ENCODE measurements at places on chromosomes 12 and 14. TPM values are rescaled to one million over a fixed set of nuclear protein-coding genes. Genes with fewer than 3 reads are reported as not detected.
A peak's percentile ranks its signal among the peaks of the same experiment; 100 is the strongest.

DNA sequence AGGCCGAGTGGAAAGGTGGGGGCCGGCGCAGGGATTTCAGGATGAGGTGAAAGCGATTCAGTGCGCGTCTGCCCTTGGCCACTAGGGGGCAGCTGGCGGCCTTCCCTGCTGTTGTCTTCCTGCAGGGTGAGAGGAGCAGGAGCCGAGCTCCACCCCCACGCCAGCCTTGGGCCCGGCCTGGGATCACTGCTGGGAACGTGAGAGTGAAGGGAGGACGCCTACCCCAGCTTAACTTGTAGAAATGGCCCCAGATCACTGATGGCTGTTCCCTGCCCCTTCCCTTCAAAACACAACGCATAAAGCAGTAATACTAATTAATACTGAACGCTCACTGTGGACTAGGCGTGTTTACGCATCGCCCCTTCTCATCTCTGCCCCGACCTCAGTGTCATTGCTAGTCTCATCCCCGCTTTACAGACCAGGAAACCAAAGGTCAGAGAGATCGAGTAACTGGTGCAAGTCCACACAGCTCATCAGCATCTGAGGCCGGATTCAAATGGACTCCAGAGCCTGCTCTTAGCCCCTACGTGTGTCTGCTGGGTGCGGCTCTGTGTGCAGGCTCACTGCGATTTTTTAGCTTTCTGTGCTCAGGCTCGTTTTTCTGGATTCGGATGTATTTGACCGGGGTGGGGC lies 24.3 kb downstream of the MVK start:
- DNase-seq, result peak; percentile 10

DNA sequence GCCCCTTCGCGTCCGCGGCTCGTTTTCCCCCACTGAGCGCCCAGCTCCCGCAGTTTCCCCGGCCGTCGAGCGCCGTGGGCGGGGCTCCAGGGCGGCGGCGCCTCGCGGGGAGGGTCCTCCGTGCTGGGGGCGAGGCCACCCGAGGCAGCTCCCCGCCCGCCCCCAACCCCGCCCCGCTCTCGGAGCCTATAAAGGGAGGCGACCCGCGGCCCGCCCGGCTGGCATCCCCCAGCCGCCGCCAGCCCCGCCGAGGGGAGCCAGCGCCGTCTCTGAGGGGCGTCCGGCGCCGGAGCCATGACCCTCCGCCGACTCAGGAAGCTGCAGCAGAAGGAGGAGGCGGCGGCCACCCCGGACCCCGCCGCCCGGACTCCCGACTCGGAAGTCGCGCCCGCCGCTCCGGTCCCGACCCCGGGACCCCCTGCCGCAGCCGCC lies at the start of gene TAMALIN:
TAMALIN (plus strand) TSS at position 221 of the 432 bp plus-strand sequence; CDS start at position 295, 74 bp downstream.
- DNase-seq, result no peak

GRCh38 chr12:19129486-19130223 lies at the start of gene PLEKHA5:
Gene PLEKHA5, plus strand, starts transcription at chr12:19129733. Its CDS starts 67 bp downstream, at chr12:19129800.
- no peak for DNase-seq

DNA sequence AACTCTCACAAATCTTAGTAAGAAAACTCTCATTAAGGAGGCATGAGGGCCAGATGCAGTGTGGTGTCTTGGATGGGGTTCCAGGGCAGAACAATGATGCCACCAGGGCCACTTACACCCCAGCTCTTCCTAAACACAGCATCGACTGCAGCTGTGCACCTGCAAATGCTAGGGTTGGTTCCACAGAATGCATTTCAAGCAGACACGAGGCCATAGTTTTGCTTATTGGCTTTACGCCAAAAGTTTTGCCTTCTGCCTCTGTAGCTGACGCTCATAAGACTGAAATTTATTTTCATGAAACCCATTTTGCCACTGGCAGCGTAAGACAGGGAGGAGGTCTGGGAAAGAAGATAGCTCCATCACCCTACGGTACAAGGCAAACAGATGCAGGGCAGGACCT lies 179.0 kb downstream of the RIMBP2 start:
- no peak for DNase-seq

DNA sequence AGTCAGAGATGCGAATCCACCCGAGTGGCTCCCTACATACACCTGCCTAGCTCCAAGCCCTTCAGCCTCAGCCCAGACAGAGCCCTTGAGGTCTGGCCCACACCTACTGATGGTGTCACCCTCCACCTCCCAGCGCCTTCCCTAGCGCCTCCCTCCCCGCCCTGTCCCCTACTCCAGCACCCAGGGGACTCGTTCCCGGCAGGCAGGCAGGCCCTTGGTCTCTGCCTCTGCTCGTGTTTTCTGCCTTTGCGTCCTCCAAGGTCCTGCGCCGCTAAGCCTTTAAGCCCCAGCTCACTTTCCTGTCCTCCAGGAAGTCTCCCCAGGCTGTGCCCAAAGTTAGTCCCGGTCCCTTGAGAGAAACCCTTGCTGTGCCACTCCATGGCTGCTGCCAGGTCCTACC lies 12.7 kb downstream of the INF2 start:
- no peak for DNase-seq

- no peak for DNase-seq
Observed at GRCh38 chr14:60165547-60165876, 314 bp upstream of the DHRS7 start.

MYO1H gene
- total RNA-seq, result not detected

FAM186B gene
- 0.12 TPM for total RNA-seq

SLCO1B1 gene
- not detected for total RNA-seq

Data from glomerular endothelial cell (primary cell).